Substantia nigra (tissue), 51 donors: ENCODE measurements at places on chromosomes 7 and 10.

DNA sequence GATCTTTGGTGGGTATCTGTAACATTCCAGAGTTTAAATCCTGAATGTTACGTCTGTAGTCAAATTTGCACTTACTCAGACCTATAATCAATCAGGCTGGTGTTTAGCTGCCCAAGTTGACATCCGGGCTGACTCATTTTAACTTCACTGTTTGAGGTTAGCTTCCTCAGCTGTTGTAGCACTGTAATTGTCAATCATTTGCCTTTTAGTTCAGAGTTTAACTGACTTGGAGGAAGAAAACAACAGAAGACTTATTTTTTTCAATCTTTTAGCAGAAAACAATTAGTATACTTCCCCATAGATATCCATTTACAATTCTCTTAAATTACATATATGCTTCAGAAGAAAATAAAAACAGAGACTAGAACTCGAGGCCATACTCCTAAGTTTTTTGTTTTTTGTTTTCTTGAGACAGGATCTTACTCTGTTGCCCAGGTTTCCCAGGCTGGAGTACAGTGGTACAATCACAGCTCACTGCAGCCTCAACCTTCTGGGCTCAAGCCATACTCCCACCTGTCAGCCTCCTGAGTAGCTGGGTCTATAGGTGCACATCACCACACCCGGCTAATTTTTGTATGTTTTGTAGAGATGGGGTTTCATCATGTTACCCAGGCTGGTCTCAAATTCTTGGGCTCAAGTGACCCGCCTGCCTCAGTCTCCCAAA lies 38.5 kb upstream of the LRRC17 start:
- no peak for DNase-seq

DNA sequence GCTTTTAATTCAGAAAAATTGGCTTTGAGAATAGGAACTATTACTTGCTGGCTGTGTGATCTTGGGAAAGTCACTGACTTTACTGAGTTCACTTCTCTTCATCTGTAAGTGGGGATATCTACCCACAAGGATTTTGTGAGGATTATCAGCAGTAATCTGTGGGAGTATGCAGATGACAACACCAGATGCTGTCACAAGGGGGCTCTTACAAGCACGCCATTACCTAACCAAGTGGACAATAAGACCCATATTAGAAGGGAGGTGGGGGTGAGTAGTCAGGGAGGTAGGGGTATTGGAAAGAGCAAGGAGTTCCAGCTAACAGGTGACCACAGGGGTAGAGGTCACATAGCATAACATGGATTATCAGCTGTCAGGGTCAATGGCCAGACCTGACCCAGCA lies 569.4 kb downstream of the SUGCT start:
- DNase-seq = no peak

DNA sequence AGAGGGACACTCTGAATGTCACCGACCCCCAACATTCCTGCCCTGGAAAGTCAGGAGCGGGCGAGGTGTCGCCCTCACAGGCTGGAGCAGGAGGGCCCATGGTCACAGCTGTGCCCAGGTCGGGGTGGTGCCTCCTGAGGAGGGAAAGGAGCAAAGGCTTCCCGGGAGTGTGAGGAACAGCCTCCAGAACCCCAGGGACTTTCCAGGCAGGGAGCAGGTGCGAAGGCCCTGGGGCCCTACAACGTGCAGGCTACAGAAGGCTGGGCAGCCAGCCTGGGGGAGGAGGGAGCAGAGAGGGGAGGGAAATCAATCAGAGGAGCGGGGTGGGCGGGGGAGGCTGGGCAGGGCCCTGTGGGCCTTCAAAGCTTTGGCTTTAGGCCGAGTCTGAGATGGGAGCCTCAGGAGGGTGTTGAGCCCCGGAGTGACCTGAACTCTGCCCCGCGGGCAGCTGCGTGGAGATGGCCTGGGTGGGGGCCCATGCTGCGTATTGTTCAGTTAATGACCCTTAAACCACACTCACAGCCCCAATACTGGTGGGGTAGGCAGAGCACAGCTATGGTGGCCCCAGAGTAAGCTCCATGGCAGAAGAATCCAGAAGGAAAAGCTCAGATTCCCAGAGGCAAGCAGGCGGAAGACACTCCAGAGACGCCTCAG lies 44.2 kb upstream of the PPP2R2D start:
- no peak for DNase-seq

DNA sequence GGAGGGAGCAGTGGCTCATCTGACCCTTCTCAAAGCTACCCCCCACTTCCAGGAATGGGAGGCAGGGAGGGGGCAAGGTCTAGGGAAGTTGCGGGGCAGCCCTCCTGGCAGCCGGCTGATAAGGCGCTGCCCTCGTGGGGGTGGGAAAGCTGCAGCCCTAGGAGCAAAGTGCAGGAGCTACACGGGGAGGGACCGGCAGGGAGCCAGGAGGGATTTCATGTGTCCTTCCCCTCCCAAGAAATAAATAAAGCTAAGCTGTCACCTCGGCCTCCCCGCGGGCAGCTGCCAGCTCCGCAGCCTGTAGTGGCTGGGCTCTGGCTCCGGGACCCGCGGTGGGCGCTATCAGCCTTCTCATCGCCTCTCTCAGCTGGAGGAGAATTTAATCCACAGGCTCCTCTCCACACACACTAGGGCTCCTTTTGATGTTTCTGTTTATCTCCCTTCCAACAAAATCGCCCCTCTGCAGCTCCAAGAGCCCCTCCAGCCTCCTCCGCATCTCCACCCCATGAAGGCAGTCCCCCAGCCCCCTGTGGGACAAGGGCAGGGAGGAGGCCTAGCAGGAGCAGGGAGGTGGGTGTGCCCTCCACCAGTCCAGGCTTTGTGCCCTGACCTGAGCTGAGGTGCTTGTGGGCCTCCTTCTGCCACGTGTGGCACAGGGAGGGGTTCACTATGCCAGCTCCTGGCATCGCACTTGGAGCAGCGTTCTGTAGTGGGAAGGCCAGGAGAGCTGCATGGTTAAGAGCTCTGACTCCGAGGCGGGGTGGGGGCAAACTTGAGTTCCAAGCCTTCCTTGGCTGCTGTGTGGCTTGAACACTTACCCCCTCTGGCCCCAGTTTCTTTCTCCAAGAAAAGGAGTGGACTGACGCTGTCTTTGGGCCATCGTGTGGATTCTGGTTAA lies 80.5 kb downstream of the C10orf105 start:
- no peak for DNase-seq

DNA sequence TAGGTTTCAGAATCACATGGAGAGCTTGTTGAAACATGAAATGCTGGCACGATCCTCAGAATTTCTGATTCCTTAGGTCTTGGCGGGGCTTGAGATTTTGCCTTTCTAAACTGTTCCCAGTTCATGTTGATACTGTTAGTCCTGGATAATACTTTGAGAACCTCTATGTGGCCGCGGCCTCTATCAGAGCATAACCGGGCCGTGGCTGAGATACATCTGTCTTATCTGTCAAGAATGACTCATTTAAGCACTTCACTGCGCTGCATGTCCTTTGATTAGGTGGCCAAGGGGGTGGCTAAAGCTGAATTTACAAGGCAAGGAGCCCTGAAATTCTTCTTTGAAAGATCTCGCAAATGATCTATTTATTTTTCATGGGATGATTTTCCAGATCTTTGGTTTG lies 66.9 kb downstream of the GALNT17 start:
- no peak for DNase-seq

DNA sequence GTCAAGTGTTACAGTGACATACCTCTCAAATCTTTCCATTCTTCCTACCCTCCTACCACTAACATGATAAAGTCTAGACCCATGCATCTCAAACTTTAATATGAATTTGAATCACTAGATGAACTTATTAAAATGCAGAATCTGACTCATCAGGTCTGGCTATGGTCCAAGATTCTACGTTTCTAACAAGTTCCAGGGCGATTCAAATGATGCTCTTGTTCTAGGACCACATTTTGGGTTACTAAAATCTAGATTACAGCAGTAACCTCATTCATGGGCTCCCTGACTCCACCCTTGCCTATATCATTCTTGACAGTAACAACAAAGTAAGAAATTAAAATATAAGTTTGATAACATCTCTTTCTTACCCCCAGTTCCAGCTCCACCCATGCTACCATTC lies 124.8 kb upstream of the LSM8 start:
- no peak for DNase-seq

DNA sequence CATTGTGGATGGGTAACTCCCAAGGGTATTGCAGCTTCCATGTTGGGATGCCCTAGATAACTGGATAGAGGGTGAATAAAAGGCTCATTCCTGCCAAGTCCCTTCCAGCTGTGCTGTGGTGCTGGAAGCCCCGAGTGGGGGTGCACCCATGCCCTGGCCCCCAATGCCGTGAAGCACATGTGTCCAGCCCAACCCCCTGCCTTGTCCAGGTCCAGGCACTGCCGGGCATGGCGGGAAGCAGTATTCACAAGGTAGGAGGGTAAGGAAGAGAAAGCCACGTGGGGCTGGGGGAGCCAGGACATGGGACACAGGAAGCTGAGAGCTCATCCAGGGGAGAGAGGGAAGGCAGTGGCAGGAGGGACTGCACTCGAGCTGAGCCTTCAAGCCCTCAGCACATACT lies 148.2 kb upstream of the CDCA7L start:
- no peak for DNase-seq
